ENCODE measurements at places on chromosomes 7 and 10. TPM values are rescaled to one million over a fixed set of nuclear protein-coding genes. Genes with fewer than 3 reads are reported as not detected.

Gene FAM237B
- not detected for total RNA-seq

Gene PHYH
- 14.4 TPM for total RNA-seq

Gene GNAT3
- total RNA-seq, result not detected

Gene INSYN2A
- total RNA-seq, result not detected

Gene POLD2
- total RNA-seq, result 130 TPM

Gene BTRC
- 10.9 TPM for total RNA-seq

Gene OPALIN
- not detected for total RNA-seq

Gene EPHB6
- 7.5 TPM for total RNA-seq

Gene NEUROD6
- total RNA-seq, result not detected

Gene ANKRD16
- 4.6 TPM for total RNA-seq

Gene GALNT17
- total RNA-seq, result not detected

GRCh38 chr10:12200850-12201249, 4.9 kb downstream of the CDC123 start:
- DNase-seq, result no peak

DNA sequence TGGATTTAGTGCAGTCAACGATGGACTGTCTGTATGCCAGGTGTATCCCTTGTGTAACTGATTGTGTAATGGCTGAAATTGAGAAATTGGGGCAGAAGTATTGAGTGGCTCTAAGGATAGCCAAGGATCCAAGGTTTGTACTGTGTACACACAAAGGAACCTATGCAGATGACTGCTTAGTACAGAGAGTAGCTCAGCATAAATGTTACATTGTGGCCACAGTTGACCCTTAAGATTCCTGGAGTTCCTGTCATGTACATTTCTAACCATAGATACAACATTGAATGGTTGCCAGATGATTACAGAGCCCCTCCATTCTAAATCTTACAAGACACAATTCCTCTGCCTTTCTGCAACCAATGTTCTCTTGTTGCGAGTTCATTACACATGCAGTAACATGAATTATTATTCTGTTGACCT, 25.3 kb downstream of the CCDC126 start:
- DNase-seq, result no peak

- peak; percentile 90 for DNase-seq
Measured at GRCh38 chr7:1176891-1177373, 16.9 kb upstream of the ZFAND2A start.

- no peak for DNase-seq
Measured at GRCh38 chr7:156069891-156070290, 257.6 kb upstream of the SHH start.

DNA sequence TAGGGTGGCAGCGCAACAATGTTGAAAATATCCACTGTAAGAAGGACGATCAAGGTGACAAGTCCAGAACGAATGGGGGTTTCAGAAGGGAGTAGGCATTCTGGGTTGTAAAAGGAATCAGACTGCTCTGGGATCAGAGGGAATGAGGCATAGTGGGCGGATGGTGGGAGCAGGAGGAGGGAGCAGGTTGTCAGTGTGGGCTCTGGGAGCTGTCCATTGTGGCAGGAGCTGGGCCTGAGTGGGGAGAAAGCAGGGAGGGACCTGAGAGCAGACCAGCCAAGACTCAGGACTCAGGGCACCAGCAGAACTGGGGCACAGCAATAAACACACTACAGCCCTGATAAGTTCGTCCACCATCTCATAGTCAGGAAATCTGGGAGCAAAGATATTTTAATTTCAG, 292.6 kb upstream of the MKI67 start:
- DNase-seq, result no peak

- no peak for DNase-seq
Measured at GRCh38 chr10:15461353-15462108, 90.4 kb upstream of the FAM171A1 start.

DNA sequence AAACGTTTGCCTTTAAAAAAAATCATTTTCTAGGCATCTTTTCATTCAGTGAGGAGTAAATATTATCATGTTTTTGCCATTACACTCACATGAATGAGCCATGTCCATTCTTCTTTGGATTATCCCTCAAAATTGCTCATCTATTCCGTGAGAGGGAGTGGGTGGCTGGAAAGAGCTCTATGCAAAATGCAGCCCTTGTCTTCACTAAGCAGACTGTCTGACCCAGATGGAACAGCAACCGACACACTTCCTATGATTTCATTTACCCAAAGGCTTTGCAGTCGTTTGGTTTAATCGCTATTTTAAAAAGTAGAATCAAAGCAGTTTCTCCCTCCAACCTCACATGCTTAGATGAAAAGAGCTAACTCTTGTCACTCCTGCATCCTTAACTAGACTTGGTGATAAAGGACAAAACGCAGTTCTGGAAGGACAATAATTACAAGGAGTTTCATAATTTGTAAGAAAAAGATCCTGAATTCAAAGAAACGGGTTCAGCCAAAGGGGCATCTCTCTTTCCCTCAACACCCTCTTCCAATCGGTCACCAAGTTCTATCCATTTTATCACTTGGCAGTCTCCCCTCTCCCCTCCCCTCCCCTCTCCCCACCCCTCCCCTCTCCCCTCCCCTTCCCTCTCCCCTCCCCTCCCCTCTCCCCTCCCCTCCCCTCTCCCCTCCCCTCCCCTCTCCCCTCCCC, 198.1 kb upstream of the STK17A start:
- no peak for DNase-seq

DNA sequence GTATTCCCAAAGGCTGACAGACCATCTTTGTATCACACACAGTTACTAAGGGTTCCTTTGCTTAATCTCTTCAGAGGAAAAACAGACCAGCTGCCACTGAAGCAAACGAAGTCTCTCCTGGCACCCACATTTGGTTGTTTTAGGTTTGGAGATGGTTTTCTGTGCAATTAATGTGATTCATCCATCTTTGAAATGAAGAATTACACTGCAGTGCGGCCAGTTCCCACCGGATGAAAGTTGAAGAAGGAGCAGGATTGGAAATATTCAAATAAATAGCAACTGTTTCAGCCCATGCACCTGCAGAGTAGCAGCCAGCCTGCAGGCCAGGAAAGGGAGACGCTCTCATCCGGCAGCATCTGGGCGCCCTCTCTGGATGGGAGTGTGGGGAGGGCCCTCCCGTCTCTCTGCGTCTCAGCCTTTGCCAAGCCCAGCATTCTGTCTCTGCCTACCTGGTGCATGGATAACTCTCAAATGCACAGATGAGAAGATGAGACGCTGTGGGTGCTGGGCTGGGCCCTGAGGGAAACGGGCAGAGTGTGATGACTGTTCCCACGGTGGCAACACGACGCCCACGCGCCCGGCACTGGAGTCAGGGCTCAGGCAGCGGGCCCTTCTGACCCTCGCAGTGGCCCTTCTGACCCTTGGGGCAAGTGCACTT, 214.0 kb downstream of the PTPRN2 start:
- no peak for DNase-seq

DNA sequence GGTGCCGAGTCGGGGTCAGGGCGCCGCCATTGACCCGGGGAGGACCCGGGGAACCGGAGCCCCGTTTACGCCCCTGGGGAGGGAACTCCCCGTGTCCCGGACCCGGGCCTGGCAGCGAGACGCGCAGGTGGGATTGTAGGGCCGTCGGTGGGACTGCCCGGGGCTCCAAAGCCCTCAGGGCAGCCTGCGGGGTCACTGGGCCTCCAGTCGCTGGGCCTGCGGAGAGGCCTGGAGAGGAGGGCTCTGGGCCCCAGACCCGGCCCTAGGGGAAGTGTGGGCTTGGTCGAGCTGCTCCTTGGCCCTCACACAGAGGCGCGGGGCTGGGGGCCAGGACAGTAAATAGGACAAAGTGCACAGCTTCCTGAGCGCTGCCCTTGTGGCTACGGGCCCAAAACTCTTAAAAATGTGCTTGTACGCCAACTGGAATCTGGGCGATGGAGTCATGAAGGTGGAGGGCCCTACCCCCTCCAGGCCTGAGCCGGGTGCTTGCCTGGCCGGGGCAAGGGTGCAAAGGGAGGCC, 657 bp downstream of the ECHDC3 start:
- DNase-seq, result no peak

DNA sequence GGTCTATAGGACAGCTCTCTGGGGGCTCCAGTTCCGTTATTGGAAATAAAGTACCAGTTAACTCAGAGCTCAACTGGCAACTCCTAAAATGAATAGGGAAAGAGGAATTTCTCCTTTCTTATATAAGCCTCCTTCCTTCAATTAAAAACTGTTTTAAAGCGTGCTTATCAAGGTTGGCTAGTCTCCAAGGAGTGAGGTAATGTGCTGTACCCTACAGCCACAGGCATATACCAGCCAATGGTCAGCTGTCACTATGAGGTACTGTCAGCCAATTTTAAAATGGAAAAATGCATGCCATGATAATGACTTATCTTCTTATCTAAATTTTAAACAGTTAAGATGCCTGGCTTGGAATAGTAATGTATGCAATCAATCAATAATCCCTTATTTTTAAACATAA, 76.2 kb downstream of the PLCE1 start:
- DNase-seq, result no peak

- no peak for DNase-seq
Measured at GRCh38 chr7:151327659-151328058, 14.0 kb upstream of the NUB1 start.

- DNase-seq, result no peak
Measured at GRCh38 chr7:83581667-83582435, 67.1 kb downstream of the SEMA3E start.

GRCh38 chr7:105249216-105249615, 139.5 kb downstream of the SRPK2 start:
- no peak for DNase-seq

- no peak for DNase-seq
Measured at GRCh38 chr10:28836435-28836743, 159.1 kb downstream of the BAMBI start.

DNA sequence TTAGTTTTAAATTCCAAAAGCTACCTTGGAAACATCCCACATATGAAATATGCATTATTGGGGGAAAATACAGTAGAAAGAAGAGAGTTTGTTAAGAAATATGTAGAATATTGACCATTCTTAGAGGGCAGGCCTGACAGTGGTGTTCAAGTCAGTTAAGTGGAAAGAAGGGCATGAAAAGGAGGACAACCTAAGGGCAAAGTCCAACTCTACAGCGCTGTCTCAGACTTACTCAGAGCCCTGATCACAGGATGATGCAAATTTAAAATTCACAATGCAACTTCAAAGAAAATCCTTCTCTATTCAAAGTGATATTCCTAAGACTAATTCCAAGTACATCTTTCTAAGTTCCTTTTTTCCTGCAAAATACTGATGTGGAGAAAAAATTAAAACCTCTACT, 139.1 kb upstream of the LRRTM3 start:
- DNase-seq, result no peak

- DNase-seq, result peak; percentile 63
Measured at GRCh38 chr10:102918817-102919245, 737 bp downstream of the CNNM2 start.

- no peak for DNase-seq
Measured at GRCh38 chr10:49311555-49312236, 12.7 kb downstream of the C10orf71 start.

GRCh38 chr7:1447551-1448244, 11.6 kb downstream of the MICALL2 start:
- DNase-seq, result no peak

- no peak for DNase-seq
Measured at GRCh38 chr7:108189733-108190388, 59.7 kb upstream of the LAMB4 start.

DNA sequence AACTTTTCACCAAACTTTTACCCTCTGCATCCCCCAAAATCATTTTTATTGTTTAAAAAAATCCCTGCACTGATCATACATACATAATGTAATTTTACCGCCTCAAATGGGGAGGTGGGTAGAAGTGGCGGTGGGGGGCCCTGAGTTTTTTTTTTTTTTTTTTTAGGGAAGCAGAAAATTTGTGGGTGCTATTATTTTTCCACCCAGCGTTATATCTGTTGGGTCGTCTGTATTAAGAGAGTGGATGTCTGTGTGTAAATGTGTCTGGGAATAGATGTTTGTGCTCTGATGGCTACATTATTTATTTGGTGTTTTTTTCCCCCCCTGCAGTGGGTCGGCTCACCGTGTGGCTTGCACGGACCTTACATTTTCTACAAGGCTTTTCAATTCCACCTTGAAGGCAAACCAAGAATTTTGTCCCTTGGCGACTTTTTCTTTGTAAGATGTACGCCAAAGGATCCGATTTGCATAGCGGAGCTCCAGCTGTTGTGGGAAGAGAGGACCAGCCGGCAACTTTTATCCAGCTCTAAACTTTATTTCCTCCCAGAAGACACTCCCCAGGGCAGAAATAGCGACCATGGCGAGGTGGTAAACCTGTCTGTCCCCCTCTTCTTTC, 438 bp downstream of the ARID5B start:
- DNase-seq, result no peak

DNA sequence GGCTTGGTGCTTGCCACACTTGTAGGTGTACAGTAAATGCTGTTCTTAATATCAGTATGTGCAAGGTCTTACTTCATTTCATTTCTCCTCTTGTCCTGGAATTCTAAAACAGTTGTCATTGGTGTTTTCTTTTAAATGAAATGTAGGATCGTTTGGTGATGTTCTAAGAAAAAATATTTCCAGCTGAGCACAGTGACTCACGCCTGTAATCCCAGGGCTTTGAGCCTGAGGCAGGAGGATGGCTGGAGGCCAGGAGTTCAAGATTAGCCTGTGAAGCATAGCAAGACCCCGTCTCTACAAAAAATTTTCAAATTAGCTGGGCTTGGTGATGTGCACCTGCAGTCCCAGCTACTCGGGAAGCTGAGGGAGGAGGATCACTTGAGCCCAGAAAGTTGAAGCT, 32.6 kb upstream of the ELN start:
- no peak for DNase-seq

DNA sequence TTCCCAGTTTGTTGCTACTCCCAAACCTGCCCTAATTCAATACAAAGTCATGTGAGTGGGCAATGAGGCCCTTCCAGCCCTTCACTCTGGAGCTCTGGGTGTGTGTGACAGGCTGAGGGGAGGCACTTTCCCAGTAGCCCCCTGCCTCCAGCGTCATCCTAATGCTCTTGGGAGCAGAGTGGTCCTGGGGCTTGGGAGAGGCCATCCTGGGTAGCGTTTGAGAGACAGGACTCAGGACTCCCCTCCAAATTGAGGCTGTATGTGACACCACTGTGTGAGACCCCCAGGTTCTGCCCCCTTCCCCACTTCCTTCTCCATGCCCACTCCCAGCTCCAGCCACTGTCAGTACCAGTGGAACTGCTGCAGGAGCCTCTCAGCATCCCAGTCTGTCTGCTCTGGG, 6.5 kb upstream of the CRYGN start:
- DNase-seq, result no peak

DNA sequence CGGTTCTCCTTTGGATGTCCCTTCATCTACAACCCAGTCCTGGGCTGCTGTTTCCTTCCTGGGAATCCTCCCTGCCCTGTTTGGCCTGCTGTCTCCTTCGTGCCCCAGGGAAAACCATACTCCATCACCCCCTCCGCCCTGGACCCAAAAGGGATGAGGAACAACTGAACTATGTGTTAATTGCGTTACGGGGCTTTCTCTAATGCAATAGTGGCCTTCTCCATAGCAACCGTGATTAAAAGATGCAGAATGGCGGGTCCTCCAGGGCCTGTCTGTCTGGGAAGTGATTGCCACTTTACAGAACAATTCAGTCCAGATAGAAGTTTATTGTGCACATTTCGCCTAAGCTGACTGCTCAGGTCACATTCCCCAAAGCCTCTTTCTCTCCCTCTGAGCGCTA, 112.0 kb upstream of the FGFR2 start:
- no peak for DNase-seq

- no peak for DNase-seq
Measured at GRCh38 chr10:54002077-54002476, 799.0 kb downstream of the PCDH15 start.

GRCh38 chr10:102713539-102713813, 721 bp downstream of the ARL3 start:
- DNase-seq, result no peak
